ENCODE measurements at places on chromosomes 16 and 17.

- DNase-seq = peak; percentile 93
These were observed 64.2 kb downstream of the PITPNC1 start for GRCh38 chr17:67441052-67441895.

DNA sequence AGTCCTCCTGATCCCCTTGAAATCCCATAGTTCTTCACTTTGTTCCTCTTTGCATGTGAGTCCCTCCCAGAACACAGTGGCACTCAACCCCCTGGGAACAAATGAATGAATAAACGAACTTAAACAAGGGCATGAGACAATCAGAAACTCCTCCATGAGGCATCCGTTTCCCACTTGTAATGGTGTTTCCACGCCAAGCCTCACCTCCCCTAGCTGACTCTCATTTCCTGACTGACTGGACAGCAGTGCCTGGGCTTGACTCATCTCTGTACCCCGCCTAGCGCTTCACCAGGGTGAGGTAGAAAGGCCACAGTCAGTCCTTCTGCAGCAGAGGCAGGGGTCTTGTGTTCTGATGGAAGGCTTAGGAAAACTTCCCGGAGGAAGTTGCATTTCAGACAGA, 14.2 kb downstream of the KIF1C start:
- DNase-seq = no peak

DNA sequence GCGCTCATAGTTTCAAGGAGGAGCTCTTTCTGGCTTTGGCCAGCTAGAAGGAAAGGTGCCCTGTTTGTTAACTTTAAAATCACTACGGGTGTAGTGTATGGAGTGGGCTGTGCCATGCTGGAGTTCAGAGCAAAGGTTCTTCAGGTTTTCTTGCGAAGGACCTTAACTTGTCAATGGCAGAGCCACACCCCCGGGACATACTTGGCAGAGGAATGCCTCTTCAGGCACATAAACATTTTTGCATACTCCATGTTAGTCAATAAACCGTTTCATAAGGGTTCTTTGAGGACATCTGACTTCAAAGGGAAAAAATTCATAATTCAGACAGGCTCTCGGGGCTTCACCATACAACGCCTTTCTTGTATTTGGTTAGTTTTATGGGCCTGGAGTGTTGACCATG, 113.0 kb upstream of the PLCG2 start:
- no peak for DNase-seq

DNA sequence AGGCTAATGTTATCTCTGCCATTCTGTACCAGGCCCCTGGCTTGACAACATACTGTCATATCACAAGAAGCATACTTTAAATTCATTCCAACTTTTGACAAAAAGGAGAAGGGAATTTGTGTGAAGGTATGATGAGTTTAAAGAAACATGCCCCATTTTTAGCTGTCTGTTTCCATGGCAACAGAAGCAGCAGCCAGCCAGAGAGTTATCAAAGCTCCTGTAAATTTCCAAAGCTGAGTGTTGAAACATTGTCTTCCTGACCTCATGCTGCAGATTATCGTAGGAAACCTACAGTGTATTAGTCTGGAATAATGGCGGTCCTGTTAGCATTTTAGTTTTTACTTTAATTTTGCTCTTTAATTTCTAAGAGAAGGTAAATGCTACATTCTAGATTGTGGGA, 124.9 kb downstream of the MRTFB start:
- DNase-seq = no peak

DNA sequence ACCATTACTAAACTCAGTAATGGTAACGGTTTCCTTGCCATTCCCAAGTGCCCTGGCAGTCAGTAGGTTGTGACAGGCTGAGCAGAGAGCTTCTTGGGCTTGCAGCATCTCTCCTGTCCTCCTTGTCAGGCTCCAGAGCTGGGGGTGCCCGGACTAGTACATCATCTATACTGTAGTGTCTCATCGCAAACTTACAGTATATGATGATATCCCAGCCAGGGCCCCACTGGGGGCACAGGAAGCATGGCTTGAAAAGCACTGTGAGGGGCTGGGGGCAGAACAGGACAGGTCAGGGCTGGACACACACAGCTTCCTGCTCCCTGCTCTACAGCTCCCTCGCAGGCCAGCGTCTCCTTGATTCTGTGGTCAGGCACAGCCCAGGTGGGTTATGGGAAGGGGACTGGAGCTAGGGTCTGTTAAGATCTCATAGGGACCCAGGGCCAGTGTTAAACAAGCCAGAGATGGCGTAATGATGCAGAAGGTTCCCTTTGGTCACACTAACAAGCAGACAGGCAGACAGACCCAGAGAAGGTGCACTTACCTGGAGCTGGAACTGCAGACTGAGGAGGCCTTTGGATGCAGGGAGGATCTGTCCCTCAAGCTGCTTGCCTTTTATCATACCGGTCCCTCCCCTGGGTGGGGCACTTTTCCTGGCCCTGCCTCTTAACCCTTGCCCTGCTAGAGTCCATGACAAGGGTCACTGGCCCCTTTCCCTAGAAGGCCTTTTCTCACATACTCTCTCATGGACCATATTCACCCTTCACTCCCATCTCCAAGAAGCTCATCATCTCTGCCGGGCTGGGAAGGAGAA, 6.8 kb downstream of the ERAL1 start:
- DNase-seq = no peak
